Cardiac muscle cell (in vitro differentiated cells and primary cell): ENCODE measurements at places on chromosomes 16 and 17.

DNA sequence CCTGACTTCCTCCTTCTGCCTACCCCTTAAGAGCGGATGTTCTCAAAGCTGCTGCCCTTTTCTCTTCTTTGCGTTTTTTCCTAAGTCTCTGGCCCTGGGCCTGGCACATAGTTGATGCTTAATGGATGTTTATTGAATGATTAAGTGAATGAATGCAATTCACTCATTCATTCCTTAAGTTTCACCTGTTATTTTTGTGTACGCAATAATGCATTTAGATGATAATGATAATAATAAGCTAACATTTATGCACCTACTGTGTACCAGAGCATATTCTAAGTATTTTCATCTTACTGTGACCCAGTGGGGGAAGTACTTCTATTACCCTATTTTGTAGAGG lies 4.4 kb downstream of the CCL5 start:
- no peak overlapping the region for H3K27ac ChIP-seq
- no peaks in the 10 kb centered on the region for H3K27me3 ChIP-seq
- H3K4me1 ChIP-seq: peaks cover 9% of the 10 kb centered on the region
- H3K36me3 ChIP-seq: no peaks in the 10 kb centered on the region

- peak overlapping the region; percentile 100 for H3K4me3 ChIP-seq
- DNase-seq: no peak
- H3K27ac ChIP-seq: no peak overlapping the region
- H3K36me3 ChIP-seq: no peaks in the 10 kb centered on the region
Measured at GRCh38 chr17:65558311-65558682, 3.2 kb downstream of the AXIN2 start.

- no peak for DNase-seq
- H3K36me3 ChIP-seq: no peaks in the 10 kb centered on the region
- no peaks in the 10 kb centered on the region for H3K27me3 ChIP-seq
Measured at GRCh38 chr17:16988749-16989229, 16.9 kb upstream of the TNFRSF13B start.

GRCh38 chr17:38587203-38587602 lies 18.5 kb downstream of the SRCIN1 start:
- no peaks in the 10 kb centered on the region for H3K36me3 ChIP-seq
- H3K4me1 ChIP-seq: no peaks in the 10 kb centered on the region
- no peak overlapping the region for H3K4me3 ChIP-seq
- H3K27ac ChIP-seq: no peak overlapping the region
- no peak for DNase-seq
- H3K27me3 ChIP-seq: no peaks in the 10 kb centered on the region

DNA sequence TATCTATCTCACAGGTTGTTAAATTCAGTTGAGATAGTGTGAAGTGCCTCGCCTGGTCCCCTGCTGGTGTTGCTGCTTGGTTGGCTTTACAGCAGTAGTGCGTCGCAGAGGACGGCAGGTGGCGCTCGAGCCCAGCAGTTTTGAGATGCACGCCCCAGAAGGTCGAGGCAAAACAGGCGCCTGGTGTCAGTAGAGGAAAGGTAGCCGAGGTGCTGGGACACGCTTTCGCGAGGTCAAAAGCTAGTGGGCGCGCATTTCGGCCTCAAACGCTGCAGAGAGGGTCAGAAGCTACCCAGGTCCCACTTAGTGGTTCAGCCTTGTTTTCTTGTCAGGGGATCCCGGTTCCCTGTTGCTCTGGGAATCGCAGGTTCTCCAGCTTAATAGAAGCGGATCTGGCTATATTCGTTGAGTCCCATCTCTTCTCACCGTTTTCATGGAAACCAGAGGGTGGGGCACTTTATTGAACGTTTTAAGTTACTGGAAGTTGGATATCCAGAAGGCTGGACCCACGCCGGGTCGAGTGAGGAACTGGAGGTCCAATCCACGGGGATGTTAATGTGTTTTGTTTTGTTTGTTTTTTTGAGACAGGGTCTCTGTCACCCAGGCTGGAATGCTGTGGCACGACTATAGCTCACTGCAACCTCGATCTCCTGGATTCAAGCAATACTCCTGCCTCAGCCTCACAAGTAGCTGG lies 10.3 kb upstream of the ZFP90 start:
- H3K27ac ChIP-seq: no peak overlapping the region
- peak; percentile 84 for DNase-seq
- H3K27me3 ChIP-seq: no peaks in the 10 kb centered on the region
- H3K36me3 ChIP-seq: peaks cover 2% of the 10 kb centered on the region

GRCh38 chr17:603406-604114 lies 111.1 kb downstream of the VPS53 start:
- no peaks in the 10 kb centered on the region for H3K27me3 ChIP-seq
- H3K36me3 ChIP-seq: peaks cover 24% of the 10 kb centered on the region
- H3K4me1 ChIP-seq: no peaks in the 10 kb centered on the region
- no peak overlapping the region for H3K4me3 ChIP-seq
- H3K27ac ChIP-seq: no peak overlapping the region

- H3K27me3 ChIP-seq: no peaks in the 10 kb centered on the region
- no peaks in the 10 kb centered on the region for H3K36me3 ChIP-seq
- no peak overlapping the region for H3K4me3 ChIP-seq
- no peak overlapping the region for H3K27ac ChIP-seq
Measured at GRCh38 chr16:55492756-55493380, 13.9 kb downstream of the MMP2 start.

DNA sequence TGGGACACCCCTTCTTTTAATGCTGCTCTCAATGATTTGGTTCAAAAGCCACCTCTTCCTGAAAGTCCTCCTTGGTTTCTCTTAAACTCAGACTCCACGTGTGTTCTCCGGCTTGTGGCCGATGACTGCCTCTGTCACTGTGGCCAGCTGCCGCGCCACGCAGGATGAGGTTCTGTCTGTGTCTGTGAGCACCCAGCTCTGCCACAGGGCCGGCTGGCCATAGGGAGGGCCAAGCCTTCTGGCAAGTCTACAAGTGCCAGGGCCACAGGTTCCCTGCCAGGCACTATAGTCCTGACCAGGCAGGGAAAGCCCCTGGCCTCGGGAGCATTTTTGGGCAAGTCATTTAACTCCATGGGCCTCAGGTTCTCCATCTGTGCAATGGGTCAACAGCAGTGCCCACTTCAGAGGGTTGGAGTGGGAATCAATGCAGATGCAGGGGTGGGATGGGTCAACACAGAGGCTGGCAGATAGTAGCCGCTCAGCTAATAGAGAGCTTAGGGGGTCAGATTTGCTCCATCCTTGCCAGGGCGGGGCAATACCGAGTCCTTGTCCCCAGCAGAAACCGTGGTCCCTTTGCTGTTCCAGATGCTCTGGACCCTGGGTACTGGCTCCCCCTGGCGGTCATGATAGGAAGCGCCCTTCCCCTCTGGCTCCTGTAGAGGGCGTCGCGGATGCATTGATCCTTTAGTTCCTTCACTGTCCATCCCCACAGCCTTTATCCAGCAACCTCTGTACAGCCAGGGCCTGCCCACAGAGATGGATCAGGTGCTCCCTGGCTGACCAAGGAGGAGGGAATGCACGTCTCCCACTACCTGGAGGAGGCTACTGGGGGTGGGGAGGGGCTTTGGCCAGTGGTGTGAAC lies 19.3 kb upstream of the ADGRG3 start:
- no peak overlapping the region for H3K27ac ChIP-seq
- no peaks in the 10 kb centered on the region for H3K36me3 ChIP-seq
- H3K27me3 ChIP-seq: no peaks in the 10 kb centered on the region

DNA sequence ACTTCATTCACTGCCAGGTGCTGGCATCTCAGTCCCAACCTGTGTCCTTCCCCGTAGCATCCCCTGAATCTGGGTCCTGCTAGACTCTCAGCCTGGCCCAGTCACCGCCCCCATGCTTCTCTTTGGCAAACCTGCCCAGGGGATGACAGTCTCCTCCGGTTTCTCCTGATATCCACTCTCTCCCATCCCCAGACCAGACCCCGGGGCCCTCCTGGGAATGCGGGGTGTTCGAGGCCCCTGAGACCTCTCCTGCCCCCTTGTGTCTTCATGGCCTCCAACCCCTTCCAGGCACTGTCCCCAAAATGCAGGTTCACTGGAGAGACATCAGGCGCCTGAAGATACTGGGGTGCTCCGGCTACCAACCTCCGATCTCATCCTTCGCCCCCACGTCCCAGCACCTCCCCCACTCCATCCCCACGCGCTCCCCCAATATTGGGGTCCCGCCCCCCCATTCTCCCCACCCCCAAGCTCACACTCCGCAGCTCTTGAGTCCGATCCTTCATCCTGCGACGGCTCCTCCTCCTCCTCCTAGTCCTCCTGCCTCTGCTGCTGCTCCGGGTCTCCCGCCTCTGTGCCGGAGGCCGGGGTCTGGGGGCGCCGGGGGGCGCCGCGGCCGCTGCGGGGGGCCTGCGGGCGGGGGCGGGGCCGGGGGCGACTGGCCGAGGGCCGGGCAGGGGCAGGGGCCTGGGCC lies 399 bp downstream of the STX1B start:
- H3K27ac ChIP-seq: no peak overlapping the region
- no peaks in the 10 kb centered on the region for H3K4me1 ChIP-seq
- H3K36me3 ChIP-seq: no peaks in the 10 kb centered on the region
- peak overlapping the region; percentile 46 for H3K4me3 ChIP-seq

DNA sequence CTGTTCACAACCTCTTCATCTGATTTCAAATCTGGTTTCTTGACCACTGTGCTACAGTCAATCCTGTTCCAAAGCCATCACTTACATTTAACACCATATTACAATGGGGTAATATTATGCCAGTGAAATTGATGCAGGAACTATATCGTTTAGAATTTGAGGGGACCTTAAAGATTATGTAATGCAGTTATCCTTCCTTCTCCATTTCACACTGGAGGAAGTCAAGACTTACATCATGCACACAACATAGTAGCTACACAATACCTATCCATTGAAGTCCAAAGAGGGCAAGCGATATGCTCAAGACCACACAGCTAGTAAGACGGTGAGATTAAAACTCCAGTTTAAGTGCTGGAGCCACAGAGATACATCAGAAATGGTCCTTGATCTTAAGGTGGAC lies 16.8 kb downstream of the NOG start:
- no peak overlapping the region for H3K27ac ChIP-seq
- peaks cover 8% of the 10 kb centered on the region for H3K4me1 ChIP-seq
- no peaks in the 10 kb centered on the region for H3K27me3 ChIP-seq
- no peak overlapping the region for H3K4me3 ChIP-seq
- H3K36me3 ChIP-seq: no peaks in the 10 kb centered on the region

GRCh38 chr16:20681821-20682760 lies 15.4 kb downstream of the ACSM1 start:
- no peaks in the 10 kb centered on the region for H3K27me3 ChIP-seq
- no peaks in the 10 kb centered on the region for H3K4me1 ChIP-seq
- peak; percentile 11 for DNase-seq

DNA sequence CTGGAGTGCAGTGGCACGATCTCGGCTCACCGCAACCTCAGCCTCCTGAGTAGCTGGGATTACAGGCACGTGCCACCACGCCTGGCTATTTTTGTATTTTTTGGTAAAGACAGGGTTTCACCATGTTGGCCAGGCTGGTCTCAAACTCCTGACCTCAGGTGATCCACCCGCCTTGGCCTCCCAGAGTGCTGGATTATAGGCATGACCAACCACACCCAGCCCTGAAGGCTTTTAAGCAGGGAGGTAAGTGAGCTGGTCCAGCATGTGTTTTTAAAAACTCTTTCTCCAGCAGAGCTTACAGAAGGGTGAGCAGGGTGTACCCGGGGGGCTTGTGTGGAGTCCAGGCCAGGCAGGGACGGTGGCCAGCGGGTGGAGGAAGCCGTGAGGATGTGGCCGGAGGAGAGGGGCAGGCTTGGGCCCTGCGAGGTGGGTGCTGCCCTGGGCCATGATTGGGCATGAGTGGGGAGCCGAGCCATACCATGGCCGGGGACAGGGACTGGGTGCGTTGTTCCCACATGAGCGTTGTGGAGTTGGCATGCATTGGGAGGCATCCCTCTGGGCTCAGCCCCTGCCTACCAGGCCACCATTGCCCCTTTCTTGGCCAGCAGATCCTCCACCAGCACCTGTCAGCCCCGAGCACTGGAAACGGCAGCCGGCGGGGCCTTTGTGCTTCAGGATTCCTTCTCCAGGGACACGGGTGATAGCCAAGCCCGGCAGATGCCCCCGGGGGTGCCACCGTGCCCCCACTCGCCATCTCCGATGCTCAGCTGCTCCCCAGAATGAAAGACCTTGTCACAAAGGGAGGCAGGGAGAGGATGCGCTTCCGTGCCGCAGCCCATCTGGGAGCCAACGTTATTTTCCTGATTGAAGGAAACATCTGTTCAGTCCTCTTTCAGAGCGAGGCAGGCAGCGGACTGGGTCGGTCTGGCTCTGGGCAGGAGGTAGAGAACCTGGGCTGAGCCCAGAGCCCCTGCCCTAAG lies 64.5 kb downstream of the RAI1 start:
- no peak overlapping the region for H3K4me3 ChIP-seq
- no peak for DNase-seq
- H3K27me3 ChIP-seq: no peaks in the 10 kb centered on the region
- no peaks in the 10 kb centered on the region for H3K36me3 ChIP-seq

DNA sequence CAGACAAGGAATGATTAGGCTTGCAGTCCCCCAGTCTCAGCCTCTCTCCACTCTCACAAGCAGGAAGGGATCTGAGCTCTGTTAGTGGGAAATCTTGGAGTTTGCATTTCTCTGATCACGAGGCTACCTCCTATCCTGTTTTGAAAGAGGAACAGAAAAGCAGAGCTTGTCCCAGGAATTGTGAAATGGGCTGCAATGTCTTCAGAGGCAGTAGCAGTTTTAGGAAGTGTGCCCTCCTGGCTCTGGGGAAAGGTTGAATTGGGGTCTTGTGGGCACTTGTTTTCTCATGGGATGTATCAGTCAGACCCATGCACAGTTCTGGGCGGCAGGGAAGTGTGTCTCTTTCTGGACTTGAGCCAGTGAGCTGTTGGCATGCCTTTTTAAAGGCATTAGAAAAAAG lies 22.8 kb downstream of the NUP85 start:
- H3K4me1 ChIP-seq: no peaks in the 10 kb centered on the region
- H3K27me3 ChIP-seq: no peaks in the 10 kb centered on the region
- no peak overlapping the region for H3K4me3 ChIP-seq
- no peak for DNase-seq
- no peak overlapping the region for H3K27ac ChIP-seq

DNA sequence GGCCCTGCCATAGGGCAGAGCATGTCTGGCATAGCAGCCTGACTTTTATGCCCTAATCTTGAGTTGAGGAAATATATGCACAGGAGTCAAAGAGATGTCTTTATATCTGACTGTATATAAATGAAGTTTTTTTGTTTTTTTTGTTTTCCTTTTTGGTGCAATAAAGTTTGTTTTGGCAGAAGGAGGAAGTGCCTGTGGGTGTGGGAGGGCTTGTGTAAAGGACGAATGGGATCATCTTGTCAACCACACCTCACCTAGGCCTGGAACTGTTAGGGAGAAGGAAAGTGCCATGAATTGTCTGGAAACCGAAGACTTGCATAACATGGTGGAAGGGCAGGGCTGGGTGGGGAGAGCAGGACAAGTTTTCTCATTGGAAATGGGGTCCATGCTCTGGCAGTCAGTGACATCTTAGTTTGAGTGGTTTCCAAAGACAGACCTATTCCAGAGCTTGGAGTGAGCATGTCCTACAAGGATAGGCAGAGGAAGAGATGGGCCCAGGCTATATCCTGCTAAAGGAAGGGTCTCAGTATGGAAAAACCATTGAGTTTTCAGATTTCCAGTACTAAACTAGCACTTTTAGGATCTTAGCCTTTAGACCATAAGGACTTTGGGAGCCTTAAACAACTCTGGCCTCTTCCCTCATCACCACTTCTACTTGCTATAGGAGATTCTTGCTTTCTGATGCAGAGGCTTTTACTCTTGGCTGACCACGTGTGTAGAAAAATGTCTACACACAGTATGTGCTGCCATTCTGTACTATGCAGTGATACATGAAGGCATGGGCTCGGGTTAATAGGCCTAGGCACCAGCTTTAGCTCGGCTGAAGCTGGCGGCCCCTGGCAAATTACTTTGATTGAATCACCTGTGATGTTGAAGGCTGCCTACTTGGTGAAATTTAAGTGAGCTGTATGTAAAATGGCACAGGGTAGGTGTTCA lies 15.5 kb downstream of the SNF8 start:
- peaks cover 80% of the 10 kb centered on the region for H3K36me3 ChIP-seq
- no peaks in the 10 kb centered on the region for H3K4me1 ChIP-seq
- no peaks in the 10 kb centered on the region for H3K27me3 ChIP-seq
- no peak overlapping the region for H3K4me3 ChIP-seq
- DNase-seq: peak; percentile 38
- peak overlapping the region; percentile 73 for H3K27ac ChIP-seq
